Trophoblast cell (in vitro differentiated cells and primary cell): ENCODE measurements at places on chromosomes 2 and 18.

GRCh38 chr2:168712053-168712452, 90.4 kb upstream of the NOSTRIN start:
- DNase-seq = no peak

GRCh38 chr2:3108105-3108504, 269.5 kb downstream of the EIPR1 start:
- DNase-seq = no peak

- peak; percentile 72 for DNase-seq
Measured at GRCh38 chr2:28395334-28396061, 2.8 kb downstream of the FOSL2 start.

DNA sequence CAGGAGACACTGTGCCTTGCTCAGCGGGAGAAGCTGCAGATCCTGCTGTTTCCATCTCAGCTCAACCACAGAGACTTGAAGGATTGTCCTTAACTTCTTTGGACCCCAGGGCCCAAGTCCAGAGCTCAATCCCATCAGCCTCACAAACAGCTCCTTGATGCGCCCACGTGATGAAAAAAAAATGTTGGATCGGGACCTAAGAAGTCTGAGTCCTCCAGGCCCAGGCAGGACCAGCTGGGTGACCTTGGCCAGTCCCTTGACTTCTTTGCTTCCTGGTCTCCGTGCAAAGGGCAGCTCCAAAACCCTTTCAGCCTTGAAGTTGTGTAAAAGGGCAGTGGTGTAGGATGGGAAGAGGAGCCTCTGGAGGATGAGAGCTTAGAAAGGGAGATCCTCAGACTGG, 175.5 kb downstream of the ZFP36L2 start:
- no peak for DNase-seq

- DNase-seq = no peak
Measured at GRCh38 chr2:45908316-45909170, 257.1 kb downstream of the PRKCE start.

- DNase-seq = peak; percentile 34
Measured at GRCh38 chr2:19900931-19901441, 797 bp downstream of the TTC32 start.

- no peak for DNase-seq
Measured at GRCh38 chr2:174878537-174879147, 114.4 kb upstream of the CHRNA1 start.

DNA sequence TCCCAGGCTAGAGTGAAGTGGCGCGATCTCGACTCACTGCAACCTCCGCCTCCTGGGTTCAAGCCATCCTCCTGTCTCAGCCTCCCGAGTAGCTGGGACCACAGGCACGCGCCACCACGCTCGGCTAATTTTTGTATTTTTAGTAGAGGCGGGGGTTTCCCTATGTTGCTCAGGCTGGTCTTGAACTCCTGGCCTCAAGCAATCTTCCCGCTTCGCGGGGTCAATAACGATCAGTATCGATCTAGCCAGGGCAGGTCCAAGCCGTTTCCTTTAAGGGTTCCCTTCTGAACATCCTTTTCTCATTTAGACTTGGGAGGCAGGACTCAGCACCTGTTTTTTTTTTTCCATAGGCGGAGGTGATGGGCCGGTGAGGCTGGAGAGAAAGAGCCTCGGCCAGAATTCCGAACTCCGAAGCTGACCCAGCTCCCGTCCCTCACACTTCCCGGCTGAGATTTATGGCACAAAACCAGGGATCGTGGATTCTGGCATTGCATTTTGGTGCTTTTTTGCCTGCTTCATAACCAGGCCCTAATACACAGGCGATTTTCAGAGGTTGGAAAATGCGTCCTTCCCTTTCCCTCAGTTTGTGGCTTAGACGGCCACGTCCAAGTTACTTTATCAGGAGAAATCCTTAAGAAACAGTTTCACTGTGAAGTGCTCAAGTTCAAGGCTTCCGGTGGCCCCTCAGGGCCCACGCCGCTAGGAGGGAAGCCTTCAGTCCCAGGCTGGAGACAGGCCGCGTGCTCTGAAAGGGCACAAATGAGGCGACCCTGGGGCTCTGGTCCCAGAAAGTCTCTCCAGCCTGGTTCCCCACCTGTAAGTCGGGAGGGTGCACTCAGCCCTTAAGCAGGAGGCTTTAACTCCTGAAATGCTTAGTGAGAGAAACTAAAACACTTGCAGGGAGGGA, 998 bp upstream of the SLC66A3 start:
- DNase-seq = no peak

- no peak for DNase-seq
Measured at GRCh38 chr2:63814114-63814513, 27.6 kb upstream of the UGP2 start.

GRCh38 chr18:79643054-79643984, 36.3 kb upstream of the CTDP1 start:
- no peak for DNase-seq

DNA sequence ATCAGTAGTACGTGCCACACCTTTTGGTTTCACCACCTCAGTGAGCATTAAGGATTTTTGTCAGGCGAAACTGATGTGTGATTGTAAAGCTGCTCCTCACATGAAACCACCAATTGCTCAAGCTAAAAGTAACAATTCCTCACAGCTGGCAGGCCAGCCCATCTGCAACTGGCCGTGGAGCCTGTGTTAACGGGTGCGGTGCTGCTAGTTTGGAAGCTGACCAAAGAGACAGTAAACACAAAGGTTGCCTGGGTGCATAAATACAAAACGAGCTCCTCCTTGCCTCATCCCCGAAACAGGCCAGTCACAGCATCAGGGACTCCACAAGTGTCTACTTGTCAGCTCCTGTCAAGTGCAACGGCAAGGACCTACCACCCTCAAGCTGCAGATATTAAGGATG, 32.0 kb downstream of the LGALSL start:
- no peak for DNase-seq

DNA sequence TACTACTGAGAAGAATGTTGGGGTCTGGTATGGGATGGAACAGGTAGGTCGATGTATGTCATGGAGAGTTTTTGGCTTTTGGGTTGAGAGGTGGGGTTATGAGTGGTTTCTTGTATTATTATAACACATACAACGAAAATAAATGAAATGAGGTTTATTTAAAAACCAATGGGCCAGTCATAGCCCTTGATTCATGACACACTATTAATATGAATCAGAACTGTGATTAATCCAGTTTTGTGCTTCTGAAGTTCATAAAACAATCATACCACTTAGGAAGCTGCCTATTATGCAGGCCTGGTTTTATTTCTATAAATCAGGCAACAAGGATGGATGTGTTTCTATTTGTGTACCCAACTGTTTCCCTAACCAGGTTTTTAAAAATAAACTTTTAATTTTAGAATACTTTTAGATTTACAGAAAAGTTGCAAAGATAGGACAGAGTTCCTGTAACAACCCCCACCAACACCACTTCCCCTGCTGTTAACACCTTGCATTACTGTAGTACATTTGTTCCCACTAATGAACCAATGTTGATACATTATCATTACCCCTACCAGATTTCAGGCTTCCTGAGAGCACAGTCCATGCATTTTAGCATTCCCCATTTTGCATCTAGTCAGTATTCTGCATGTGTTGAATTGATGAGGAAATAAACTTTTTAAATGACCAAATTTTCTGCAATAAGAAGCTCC, 37.5 kb upstream of the NCOA1 start:
- no peak for DNase-seq

- peak; percentile 25 for DNase-seq
Measured at GRCh38 chr2:184598316-184599053, at the start of gene ZNF804A. Gene ZNF804A (plus strand): TSS chr2:184598529. CDS start chr2:184598960, 431 bp downstream.

- no peak for DNase-seq
Measured at GRCh38 chr2:70975237-70975636, 3.2 kb upstream of the ANKRD53 start.

- no peak for DNase-seq
Measured at GRCh38 chr2:22944143-22944542, 440.8 kb upstream of the KLHL29 start.

DNA sequence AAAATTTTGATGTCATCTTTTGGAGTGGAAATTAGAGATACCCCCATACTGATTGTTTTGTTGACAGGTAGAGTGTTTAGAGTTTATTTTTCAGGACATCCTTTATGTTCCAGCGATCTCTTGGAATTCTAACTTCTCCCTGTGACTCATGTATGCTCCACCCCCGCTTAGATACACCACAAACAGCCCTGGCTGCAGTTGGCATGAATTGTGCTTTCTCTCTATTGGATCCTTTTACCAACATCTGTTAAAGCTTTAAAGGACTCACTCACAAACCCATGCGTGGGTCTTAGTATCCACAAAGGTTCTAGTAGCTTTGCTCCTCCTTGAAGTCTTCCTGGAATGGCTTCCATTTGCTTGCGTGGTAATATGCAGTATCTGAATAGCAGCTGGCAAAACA, 409.5 kb upstream of the POU3F3 start:
- no peak for DNase-seq
